ENCODE measurements at places on chromosomes 6 and 20. TPM values are rescaled to one million over a fixed set of nuclear protein-coding genes. Genes with fewer than 3 reads are reported as not detected.

DNA sequence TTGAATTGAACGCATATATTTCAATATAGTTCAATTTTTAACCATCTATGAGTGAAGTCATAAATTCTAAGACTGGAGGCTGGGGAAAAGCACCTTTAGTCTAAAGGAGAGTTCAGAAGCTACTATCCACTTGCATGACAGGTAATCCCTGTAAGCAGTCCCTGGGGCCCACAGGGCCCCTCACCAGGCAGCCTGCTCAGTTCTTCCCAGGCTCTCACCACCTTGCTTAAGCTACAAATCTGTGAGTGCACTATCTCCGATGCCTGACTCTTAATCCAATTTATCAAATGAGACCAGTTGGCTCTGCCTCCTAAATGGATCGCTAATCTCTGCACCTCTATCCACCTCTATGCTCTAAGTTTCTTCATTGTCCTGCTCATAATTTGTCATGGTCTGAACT is 413.8 kb downstream of the PTPRT start:
- DNase-seq, result no peak

- no peak for DNase-seq
These were observed 40.5 kb upstream of the MYLIP start for GRCh38 chr6:16088409-16088808.

Gene PGC
- not detected for total RNA-seq

GRCh38 chr6:123838505-123839234 is 35.0 kb downstream of the NKAIN2 start:
- no peak for DNase-seq

DNA sequence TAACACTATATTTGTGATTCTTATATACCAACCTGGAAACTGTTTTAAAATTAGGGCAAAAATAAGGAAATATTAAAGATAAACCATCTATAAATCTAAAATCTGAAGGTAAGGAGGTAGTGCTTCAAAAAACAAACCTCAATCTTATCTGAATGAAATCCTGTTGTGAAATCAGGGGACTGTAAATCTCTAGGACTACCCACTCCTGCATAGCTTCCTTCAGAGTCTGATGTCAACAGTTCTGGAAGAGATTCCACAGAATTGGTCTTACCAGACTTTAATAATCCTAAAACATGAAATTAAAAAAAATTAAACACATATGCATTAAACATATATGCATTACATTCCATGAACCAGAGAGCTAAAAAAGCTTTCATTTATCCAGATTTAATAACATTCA is 51.4 kb downstream of the IBTK start:
- no peak for DNase-seq

All from CD8-positive, alpha-beta T cell (primary cell).